ENCODE measurements at places on chromosomes 2 and 18.

GRCh38 chr2:213500881-213501280, 216.6 kb downstream of the SPAG16 start:
- no peak for DNase-seq

DNA sequence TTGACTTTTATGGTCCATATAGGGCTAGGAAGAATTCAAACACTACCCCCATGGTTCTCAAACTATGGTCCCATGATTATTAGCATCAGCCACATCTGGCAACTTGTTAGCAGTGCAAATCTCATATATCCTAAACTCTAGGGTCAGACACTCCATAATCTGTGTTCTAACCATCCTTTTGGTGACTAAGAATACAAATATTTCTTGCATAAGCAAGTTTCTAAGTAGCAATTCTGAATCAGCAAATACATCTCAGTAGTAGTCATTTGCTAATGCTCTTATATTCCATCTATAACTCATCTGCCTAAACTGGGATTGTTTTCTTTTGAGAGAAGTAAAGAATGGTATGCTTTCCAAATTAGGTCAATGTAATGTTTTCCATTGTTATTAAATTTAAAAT, 447.3 kb downstream of the TMX3 start:
- DNase-seq, result no peak

- no peak for DNase-seq
These were observed 34.9 kb downstream of the ARHGAP28 start for GRCh38 chr18:6764382-6764781.

- DNase-seq, result no peak
These were observed 137.0 kb downstream of the BCL11A start for GRCh38 chr2:60416221-60417008.

DNA sequence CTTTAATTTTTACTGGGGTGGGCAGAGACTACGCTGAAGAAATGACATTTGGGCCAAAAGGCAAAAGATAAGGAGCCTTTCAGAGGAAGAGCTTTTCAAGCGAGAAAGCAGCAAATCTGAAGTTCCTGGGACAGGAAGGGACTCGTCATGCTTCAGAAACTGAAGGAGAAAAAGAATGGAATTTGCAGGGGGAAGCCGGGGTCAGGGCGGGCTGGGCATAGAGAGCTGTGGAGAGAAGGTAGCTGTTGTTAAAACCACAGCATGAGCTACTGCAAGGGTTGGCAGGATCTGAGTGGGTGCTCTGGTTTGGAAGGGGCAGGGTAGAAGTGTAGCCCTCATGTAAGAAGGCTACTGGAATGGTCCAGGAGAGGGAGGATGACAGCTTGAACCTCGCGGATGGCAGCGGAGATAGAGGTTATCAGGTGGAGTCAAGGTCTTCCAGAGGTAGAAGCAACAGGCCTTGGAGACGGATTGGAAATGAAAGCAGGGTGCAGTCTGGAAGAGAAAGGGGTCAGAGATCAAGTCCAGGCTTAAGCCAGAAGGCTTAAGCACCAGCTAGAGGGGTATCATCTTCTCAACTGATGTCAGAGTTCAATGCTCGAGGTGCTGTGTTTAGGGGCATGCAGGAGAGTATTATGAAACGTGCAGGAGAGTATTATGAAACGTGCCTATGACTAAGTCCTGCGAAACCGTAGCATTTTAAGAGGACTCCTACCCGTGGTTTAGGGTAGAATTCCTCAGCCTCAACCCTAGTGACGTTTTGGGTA, 18.9 kb downstream of the ATP8B1 start:
- no peak for DNase-seq

DNA sequence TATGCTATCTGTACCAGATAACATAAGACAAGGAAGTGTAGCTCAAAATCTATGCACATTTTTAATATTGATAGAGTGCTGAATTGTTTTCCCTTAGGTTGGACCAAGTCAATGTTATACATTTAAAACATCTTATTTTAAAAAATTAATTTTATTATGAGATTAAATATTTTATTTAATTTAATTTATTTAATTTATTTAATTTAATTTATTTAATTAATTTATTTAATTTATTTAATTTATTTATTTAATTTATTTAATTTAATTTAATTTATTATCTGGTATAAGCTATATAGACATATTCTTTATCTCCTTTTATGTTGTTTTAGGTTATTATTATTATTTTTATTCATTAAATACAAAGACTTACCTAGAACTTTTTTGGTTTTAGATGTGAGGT, 551.7 kb upstream of the LRRTM1 start:
- DNase-seq, result no peak

- DNase-seq, result no peak
These were observed 143.6 kb upstream of the TCF4 start for GRCh38 chr18:55731594-55732042.
